Esophagus mucosa (tissue), 1 donor: ENCODE measurements at places on chromosomes 16 and 17. TPM values are rescaled to one million over a fixed set of nuclear protein-coding genes. Genes with fewer than 3 reads are reported as not detected.

The MT1E gene
- 98.8 TPM for total RNA-seq

DNA sequence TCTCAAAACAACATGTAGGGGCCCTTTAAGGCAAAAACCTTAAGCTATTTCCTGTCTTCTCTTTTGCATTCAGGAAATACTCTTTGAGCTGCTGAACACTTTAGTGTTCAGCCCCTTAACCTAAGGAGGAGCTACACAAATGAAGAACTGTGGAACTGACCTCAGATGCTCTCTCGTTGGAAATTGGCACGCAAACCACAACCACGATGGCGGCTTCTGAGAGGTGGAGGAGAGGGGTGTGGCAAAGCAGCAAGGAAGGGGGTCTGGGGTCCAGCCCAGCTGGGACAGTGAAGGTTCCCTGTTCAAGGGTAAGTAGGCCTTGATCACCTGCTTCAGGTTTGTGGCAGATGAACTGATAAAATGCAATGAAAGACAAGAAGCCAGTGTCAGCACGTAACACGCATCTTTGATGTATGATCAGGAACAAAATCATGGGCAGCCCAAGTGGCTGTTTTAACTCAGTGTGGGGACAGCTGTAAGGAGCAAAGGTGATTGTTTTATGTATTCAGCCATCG is 291.6 kb upstream of the TNRC6C start:
- no peak for ATAC-seq

The HSD17B2 gene
- total RNA-seq, result 1.7 TPM

DNA sequence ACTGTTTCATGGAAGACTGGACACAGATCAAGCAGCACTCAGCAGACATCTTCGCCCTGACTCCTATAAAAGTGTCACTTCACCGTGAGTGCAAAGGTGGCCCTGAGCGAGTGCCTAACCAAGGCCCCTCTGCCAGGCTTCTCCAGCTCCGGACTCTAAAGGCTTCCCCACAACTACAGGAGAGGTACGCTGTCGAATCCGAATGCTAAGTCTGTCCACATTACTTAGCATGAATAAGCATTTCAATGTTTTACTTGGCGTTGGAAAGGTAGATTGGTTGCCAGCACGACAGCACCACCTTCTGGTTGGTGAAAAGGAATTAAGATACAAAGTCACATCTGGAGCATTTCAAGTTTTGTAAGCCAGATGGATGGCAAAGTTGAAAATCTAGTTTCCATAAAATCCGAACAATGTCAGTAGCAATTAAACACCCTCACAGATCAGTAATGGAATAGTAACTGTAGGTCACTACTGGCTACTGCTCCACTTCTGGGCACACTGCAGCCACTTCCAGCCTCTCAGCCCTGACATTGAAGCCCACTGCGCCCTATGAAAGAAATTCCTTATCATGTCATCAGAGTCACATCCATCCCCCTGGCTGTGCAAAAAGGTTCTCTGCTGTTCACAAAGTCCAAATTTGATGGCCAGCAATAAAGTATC is 100.9 kb downstream of the PARN start:
- ATAC-seq, result peak; percentile 89

DNA sequence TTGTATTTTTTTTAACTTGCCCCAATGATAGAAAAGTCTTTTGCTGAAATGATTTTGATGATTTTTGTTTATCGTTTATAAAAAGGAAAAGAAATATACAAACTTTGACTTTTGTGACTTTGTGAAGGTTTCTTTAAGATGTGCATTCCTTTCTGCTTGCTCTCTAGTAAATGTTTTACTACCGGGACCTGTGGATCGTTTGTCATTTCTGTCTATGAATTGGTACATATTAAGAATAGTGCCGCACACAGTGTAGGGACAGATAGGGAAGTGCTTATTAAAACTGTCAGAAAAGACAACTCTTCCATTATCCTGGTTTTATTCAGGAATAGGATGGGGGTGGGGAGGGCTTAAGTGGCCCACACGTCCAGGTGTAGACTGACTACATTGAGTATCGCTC is 8.1 kb upstream of the PSMC5 start:
- no peak for ATAC-seq

- no peak for ATAC-seq
Observed at GRCh38 chr16:85825326-85825725, 25.8 kb downstream of the COX4I1 start.

DNA sequence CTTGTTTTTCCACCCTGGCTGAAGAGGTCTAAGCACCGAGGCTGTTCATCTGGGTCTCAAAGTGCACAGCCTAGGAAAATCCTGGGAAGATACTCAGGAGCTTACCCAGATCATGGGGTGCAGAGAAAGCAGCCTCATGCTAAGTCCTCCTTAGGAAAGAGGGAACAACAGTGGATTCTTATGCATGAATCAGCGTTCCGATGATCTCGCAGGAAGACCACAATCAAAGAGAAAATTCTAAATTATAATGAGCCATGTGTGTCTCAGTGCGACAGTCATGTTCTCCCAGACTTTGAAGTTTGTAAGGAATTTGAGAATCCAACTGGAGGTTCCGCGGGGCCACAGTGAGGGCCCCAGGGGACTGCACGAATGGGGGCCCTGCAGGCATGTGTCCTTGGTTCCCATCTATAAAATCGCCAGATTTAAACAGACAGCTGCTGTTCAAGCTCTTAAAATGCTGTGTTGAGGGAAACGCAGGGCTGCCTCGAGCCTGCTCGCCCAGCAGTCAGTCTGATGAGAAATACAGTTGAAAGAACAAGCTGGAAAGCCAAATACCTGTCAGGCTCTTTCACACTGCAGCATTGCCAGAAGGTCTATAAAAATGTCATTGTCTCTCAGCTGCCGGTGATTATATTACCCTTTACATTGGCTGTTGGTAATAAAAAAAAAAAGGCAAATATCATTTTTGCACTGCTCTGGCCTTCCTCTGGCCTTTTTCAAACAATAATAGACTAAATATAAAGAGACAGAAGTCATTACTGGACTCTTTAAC is 152.1 kb downstream of the PMP22 start:
- no peak for ATAC-seq

The ARSG gene
- total RNA-seq, result 6.8 TPM

The DNASE1L2 gene
- 0.12 TPM for total RNA-seq

The GOSR1 gene
- 31.4 TPM for total RNA-seq
